ENCODE measurements at places on chromosomes 6 and 20.

DNA sequence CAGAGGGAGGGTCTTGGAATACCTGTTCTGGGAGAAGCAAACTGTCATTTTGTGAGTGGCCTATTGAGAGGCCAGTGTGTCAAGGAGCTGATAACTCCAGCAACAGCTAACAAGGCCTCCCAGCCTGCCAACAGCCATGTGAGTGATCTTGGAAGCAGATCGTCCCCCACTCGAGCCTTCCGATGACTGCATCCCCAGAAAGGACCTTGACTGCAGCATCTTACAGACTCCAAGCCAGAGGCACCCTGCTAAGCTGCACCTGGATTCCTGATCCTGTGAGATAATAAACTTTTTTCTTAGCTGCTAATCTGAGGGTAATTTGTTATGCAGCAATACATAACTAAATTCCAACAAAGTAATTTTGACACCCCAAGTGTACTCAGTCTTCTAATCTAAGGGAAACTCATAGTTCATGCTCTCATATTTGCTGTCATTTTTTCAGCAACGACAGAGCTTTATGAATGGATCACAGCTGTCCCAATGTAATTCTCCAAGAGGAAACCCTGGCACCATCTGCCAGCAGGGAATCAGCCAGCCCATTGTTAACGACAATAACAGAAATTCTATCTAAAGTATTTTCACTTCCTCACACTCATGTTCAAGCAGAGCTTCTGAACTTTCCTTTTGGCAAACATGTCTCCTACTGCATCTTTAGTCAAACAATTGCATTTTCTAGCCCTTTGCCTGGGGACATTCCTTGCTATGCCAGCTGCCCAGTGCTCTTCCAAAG, 470.2 kb upstream of the BTBD3 start:
- no peak for DNase-seq

DNA sequence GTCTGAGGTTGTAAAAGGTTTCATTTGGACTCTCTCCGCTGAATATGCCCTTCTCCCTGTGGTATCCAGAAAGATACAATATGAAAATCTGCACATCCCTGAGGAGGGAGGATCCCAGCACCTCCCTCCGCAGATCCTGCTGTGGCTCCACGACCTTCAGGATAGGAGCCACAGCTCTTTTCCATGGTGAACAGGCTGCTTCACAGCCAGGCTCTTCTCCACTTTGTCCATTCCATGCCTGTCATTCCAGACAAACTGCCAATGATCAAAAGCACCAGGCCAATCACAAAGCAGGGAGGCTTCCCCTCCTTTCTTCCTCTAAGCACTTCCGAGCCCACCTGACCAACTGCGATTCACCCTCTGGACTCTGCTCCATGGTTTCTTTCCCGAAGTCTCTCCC, 339.8 kb downstream of the ESR1 start:
- DNase-seq, result no peak

DNA sequence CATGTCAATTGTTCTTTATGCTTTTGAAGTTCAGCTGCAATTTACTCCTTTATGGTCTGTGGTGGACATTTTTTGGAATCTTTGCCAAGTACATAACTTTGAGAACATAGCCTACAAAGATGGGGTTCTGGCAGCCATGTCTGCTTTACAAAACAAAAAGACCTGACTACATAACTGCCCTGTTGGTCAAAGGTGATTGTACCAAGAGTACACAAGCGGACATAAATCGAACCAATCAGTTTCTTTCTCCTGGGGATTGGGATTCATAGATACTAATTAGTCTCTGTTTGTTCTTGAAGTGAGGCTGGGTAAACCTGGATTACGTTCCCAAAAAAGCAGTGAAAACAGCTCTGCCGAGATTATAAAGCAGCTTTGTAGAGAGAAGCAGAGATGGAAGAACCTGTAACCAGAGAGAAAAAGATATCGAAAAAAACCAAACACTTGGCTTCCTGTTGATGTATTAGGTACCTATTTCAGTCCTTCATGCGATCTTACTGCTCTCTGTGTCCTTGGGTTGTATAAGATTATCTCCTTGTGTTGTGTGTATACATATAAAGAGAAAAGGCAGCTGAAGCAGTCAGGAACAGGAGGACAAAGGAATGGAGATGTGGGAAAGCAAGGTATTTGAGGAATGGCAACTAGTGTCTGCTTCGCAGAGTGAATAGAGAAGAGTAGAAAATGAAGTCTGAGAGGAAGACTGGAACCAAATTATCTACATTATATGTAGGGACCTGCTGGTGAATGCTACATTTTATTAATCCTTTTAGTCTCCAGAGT, 2.7 kb upstream of the ZFAND3 start:
- DNase-seq, result no peak

- peak; percentile 60 for DNase-seq
Measured at GRCh38 chr20:62303340-62304226, 786 bp downstream of the ADRM1 start.

DNA sequence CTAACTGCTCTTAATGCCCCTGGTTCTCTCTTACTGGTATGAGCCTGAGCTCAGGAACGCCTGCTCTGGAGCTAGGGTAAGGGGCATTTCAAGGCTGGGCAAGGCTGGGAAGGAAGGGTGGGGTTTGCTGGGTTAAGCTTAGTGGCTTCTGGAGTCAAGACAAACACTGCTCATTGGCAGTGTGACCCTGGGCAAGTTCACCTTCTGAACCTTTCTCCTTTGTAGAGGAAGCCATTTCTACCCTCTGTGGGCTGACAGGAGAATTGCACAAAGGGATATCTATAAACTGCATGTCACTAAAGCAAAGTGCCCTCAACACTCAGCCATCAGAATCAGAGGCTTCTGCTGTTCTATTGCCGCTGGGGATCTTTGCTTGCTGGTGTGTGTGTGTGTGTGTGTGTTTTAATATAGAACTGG, 20.3 kb upstream of the LRRN4 start:
- no peak for DNase-seq
